Cortex of kidney (tissue), 1 donor: ENCODE measurements at places on chromosomes 2 and 18.

GRCh38 chr2:44358503-44358902, 2.8 kb downstream of the PREPL start:
- no peak for DNase-seq

GRCh38 chr18:72993250-72993649, 125.5 kb upstream of the NETO1 start:
- no peak for DNase-seq

GRCh38 chr2:238897911-238898311, 50.0 kb downstream of the TWIST2 start:
- no peak for DNase-seq

DNA sequence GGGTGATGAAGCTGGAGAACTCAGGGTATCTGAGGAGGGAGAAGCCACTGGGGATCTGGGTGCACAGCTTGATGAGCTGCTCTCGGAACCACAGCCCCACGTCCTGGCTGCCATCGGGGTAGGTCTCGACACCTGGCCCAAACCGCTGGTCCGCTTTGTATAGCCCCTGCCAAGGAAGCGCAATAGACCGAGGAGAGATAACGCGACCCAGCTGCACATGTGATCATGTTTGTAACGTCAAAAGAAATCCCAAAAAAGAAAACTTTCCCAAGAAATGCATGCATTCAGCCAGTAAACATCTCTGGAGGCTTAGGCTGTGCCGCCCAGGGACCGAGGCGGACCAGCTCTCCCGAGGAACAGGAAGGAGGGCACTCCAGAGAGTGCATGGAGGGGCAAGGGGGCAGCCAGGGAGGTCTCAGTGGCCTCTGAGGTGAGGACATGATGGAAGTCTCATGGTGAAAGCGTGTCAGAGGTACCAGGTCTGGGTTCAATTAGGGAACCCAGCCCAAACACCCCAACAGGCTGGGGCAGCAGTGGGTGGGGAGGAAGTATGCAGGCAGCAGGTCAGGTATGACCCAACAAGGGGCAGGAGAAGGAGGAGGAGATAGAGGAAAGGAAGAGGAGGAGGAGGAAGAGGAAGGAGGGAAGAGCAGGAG, 28.3 kb downstream of the ANKMY1 start:
- no peak for DNase-seq

GRCh38 chr18:75064513-75064905, 144.4 kb downstream of the PTGR3 start:
- DNase-seq: no peak

DNA sequence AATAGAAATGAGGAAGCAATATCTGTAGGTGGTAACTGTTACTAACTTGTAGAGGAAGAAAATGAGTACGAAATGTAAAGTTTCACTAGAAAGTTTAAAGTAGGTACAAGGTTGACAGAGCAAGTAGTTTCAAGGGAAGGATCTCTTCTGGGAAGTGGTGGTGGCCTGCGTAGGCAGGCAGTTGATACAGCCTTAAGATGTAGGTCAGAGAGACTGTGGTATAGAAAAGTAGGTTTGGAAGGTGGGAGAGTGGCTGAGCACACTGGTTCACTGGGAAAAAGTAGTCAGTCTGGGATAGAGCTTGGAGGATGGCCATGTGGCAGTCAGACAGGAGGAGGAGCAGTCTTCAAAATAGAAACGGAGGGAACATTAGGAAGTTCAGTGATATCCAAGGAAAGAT, 23.5 kb downstream of the KDM3A start:
- no peak for DNase-seq

DNA sequence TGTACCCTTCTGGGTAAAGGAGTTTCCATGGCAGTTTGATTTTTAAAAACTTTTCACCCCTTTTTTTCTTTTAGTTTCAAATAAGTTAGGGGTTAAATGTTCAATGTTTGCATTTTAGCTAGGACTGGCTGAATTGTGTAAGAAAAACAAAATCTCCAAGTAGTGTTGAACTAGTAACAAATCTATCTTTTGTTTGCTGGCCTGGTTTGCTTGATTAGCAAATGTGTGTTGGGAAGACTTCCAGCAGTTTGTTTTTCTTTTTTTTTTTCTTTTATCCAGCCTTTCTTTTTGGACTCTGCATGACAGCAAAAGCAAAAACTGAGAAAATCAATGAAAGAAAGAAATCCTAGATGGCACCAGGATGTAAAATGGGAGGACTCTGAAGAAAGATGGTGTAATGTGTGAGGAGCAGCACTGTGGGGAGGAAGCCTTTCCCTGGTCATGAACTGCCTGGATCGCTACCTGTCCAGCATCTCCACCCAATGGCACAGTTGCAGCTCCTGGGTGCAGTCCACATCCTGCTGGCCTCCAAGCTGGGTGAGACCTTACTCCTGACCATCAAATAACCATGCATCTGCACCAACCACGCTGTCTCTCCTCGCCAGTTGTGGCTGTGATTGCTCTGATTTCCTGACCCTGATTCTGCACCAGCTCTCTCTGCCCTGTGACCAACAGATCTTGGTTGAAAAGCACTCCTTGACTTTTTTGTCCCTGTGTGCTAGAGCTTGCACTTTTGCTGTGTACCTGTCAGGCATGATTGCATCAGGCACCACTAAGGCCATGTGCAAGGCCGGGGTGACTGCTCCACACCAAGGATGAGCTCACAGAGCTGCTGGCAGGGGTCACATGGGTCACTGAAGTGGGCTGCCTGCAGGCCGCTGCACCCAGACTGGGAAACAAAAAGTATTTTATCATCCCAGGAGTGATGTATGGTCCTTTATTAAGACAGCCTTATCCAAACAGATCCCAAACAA, 71.2 kb upstream of the ZNF236 start:
- no peak for DNase-seq

GRCh38 chr2:141524777-141525176, 606.0 kb downstream of the LRP1B start:
- no peak for DNase-seq

DNA sequence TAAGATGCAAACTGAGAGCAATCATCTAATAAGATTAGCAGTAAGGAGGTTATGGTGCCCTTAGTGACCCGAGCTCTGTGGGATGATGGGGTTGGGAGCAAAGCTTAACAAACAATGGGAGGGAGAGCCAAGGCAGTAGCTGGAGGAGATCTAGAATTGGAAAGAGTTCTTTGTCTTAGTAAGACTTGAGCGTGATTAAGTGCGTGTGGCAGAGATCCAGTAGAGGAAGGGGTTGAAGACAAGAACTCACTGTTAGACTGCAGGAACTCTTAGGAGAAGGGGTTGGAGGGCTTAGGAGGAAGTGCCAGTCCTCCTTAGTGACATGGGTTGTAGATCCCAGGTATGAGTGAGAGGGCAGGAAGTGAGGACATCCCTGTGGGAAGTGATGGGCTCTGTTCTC, 184.7 kb downstream of the GFPT1 start:
- DNase-seq: no peak

DNA sequence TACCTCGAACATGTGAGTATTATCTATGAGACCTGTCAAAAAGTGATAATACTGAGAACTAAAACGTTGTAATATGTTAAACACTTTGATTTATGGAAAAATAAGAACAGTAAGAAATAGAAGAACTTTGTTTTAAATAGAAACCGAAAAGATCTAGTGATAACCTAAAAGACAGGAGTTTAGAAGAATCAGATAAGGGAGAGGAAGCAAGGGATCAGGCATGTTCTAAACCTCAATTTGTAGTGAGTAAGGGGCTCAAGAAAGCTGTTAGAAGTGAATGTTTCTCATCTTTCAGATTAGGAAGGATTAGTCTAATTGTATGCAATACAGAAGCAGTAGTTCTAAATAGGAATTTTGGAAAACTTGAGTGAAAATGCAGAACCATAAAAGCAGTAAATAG, 168.7 kb upstream of the MYO3B start:
- no peak for DNase-seq

DNA sequence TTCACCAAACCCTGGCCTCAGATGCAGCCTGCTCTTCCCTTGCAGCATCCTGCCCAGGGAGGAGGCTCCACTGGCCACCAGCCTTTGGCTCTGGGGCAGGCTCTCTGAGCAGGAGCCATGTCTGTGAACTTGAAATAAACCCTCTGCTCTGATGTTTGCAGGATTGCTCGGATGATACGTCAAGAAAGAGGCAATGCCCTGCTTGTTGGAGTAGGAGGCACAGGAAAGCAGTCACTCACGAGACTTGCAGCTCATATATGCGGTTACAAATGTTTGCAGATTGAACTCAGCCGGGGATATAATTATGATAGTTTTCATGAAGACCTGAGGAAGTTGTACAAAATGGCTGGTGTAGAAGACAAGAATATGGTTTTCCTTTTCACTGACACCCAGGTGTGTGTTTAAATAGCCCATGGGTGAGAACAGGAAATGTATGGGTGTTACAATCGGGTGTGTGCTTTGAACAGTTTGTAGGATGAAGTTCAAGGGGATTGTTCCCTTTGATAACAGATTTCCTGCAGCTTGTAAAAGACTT, 177.9 kb downstream of the DNAH6 start:
- DNase-seq: no peak

DNA sequence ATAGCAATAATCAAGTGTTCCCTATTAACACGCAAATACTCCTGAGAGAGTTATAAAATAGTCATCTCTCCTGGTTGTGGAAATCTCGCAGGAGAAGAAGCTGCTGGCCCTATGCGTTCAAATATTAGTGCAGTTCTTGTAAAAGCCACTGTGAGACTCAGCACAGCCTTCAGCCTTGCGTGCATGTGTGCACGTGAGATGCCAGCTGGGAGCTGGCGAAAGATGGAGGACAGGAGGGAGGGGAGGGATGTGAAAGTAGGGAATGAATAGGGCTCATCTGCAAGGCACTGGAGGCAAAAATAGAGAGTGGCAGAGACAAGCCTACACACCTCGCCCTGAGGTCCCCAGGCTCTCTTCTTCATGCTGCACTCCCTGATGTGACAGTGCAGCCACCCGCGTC, 126.5 kb downstream of the INO80D start:
- DNase-seq: no peak

- DNase-seq: no peak
Measured at GRCh38 chr2:238285653-238286082, 2.7 kb downstream of the PER2 start.

GRCh38 chr2:219060821-219061791, at the start of gene IHH:
IHH (minus strand) TSS chr2:219060921; CDS start chr2:219060467, 454 bp downstream.
- DNase-seq: no peak

GRCh38 chr2:149507974-149508373, 79.6 kb downstream of the MMADHC start:
- DNase-seq: no peak

DNA sequence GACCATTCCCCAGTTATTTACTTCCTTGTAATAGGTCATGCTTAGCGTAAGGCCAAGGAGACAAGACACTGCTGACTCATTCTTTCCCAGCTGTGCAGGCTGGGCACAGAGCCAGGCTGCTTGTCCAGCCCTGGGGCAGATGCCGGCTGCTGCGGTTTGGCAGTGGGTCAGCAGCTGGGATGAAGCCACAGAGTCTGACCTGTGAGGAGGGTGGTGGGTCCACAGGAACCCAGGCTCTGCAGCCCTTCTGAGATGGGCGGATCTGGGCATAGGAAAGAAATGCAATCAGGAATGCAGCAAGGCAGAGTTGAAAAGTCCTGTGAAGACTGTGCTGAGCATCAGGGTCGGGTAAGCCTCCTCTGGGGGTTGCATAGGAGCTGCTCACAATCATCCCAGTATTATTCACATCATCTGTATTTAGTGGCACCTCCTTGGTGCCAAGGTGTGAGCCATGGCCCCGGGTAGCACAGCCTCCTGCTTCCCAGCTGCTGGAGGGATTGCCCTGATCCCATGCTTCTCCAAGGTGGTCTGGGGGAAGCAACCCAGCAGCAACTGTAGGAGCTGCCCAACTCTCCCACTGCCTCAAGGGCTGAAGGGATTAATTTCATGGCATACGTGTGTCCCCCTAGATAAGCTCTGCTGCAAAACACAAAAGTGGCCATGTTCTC, 139.0 kb downstream of the DDX1 start:
- DNase-seq: no peak

DNA sequence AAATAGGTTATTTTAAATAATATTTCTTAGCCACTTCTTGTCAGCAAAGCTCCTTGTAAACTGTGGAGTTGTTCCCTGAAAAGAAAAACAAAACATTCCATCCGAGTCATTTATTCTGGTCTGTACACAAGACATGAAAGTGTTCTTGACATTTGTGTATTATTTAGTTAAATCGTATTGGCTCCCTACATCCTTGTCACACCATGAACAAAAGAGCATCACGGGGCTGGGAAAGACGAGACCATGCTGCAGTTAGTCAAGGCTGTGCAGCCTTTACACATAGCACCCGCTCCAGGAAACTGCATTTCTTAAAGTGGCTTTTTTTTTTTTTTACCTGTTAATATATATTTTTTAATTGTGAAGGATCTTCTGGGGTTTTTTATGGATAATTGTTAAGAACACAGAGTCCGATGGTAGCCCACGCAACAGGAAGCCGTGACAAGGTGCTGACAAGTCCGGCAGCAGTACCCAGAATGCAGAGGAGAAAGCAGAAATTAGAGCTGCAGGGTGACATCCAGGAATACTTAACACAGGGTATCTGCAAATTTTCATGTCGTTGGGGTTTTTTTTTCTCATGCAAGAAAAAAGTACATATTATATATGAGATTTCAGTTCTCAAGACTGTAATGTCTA, 588.4 kb downstream of the ARHGAP15 start:
- no peak for DNase-seq

DNA sequence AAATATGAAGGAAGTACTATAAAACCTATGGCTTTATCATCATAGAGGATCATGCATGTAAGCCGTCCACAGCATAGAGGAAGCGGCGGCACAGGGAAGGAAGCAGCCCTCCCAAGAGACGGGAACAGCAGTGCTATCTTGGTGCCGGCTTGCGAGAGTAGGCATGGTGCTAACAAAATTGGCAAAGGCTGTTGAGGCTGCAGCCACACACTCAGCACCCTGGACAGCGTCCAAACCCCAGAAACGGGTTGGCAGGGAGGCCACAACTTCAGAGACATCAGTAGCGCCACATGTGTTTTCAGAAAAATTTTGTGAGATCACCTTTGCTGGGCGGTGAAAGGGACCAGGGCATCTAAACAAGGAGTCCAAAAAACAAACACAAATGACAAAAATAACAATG, 37.7 kb downstream of the NETO1 start:
- DNase-seq: no peak

DNA sequence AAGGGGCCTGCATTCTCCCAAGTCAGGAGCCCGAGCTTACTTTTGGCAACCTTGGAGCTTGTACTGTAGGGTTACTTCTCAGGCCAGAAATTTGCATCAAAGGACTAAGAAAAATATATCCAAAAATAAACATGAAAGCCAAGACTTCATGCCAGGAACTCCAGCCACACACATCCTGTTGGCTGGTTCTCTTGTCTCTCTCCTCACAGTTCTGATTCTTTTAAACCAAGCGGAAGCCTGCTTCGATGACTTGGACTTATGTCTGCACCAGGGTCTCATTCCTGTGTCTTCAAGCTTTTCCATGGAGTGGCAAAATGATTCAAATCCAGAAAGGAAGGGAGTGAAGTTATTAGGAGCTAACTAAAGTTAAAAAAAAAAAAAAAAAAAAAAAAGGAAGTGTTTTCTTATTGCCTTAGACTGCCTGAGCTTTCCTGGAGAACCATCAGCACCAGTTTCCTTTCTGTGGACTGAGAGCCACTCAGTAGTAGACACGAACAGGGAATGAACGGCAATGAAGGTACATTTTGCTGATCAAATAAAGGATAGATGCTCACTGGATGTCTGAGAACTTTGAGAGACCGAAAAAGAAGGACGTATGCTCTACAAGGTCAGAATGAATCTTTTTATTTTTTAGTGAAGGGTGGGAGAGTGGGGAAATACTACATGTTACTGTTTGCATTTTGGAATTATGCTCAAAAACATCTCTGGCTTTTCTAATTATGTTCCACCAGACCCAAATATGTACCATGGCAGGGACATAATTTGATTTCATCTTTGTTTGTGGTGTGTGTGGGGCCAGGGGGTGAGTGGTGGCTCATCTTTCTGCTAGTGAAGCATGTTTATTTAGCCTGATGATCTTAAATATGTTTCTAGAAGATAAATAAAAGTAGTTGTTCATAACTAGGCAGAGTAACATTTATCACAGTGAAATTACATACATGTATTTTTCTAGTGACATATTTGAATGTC, 86.0 kb downstream of the RAPGEF4 start:
- no peak for DNase-seq
